ENCODE measurements at places on chromosomes 3 and 15. TPM values are rescaled to one million over a fixed set of nuclear protein-coding genes. Genes with fewer than 3 reads are reported as not detected.

The GNAT1 gene
- total RNA-seq, result not detected

The INAFM2 gene
- total RNA-seq, result 40.0 TPM

The GUCA1C gene
- total RNA-seq, result 0.81 TPM

The GPR171 gene
- total RNA-seq, result 0.32 TPM

The ALDH1A2 gene
- total RNA-seq, result 22.9 TPM

The NANOGP8 gene
- total RNA-seq, result not detected

The TPRG1 gene
- total RNA-seq, result 2.2 TPM

The TPRA1 gene
- total RNA-seq, result 17.3 TPM

The CPNE9 gene
- not detected for total RNA-seq

The TRAIP gene
- total RNA-seq, result 2.0 TPM

The RHOV gene
- total RNA-seq, result 0.13 TPM

DNA sequence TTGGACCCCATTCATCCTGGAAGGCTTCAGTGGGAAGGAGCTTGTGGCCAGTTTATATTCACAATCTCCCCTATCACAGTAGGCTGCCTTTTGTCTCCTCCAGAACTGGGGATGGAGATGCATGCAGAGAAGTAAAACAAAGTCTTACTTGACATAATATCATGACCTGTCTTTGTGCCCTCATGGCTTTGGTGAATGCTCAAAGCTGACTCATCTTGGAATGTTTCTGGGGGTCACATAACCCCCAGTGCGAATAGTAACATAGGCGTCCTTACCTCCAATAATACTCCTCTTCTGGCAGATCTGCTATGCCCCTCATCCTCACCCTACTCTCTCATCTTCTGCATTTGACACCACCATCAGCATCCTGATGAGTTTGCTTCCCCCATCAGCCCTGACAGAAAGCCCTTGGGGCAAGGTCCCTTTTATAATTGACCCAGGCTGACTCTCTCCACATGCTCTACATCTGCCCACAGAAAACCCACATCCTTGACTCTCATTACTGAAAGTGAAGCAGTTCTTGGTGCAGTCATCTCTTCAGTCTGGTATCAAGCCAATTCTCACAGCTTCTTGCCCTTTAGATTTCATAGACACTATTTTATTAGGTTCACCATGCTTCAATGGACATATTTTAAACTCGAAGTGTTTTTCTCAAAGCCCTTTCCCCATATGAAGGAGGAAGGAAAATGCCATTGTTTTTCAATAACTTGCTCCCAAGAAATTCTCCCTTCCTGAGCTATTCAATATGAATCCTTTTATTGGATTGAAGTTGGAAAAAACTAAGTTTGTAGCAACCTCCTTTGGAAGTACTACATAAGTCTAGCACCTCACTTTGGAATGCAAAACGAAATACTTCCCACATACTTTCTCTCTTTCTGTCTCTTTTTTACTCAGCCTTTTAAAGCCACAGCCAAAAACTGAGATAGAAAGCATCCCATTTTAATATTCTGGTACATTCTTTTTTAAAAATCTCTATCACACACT, 36.6 kb downstream of the OSTN start:
- no peak for DNase-seq

DNA sequence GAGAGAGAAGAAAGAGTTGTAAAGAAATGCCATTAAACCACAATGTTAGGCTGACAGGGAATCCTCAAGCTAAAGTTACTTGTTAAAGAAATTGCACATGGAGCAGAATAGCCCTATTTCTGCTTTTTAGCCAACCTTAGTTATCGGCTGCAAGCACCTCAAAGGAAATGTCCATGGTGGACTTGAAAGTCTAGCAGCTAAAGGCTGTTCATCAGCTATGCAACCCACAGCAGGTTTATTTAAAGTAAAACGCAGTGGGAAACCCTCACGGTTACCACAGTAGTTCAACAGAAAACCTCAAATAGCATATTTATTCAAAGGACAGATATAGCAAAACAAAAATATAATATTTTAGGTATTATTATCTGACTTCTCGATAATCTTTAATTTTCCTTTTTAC, 967.2 kb downstream of the IGSF11 start:
- no peak for DNase-seq

- no peak for DNase-seq
These were observed 38.8 kb upstream of the BCL2L10 start for GRCh38 chr15:52151353-52151752.

- no peak for DNase-seq
These were observed 13.2 kb downstream of the MEIS2 start for GRCh38 chr15:37087131-37087588.

- DNase-seq, result peak; percentile 86
These were observed 1.5 kb downstream of the DLL4 start for GRCh38 chr15:40930430-40931299.

DNA sequence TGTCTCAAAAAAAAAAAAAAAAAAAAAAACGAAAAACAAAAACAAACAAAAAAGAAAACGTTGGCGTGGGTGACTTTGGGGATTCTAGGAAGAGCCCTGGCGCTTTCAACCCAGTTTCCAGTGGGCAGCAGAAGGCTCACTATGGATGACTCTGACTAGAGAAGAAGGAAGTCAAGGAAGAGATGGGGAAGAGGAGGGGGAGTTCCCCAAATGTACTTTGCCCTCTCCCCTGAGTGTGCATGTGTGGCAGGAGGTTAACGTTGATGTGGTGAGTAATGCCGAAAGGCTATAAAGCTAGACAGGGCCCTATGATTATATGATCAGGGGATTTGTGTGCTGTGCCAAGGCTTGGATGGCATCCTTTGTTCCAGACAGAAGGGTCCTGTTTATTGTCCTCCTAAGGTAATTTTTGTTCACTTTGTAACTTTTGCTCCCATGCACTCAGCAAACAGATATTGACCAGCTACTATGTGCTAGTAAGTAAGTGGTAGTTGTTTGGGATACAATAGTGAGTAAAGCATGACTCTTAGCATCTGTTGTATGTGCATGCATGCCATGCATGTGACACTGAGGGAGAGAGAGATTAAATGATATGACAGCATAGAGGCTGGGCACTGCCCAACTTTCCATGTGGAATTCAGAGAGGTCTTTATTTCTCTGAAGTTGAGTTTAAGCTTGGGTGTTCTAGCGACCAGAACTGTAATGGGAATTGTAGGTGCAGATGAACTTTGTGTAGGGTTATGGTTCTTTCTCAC, 750 bp upstream of the HHLA2 start:
- no peak for DNase-seq

DNA sequence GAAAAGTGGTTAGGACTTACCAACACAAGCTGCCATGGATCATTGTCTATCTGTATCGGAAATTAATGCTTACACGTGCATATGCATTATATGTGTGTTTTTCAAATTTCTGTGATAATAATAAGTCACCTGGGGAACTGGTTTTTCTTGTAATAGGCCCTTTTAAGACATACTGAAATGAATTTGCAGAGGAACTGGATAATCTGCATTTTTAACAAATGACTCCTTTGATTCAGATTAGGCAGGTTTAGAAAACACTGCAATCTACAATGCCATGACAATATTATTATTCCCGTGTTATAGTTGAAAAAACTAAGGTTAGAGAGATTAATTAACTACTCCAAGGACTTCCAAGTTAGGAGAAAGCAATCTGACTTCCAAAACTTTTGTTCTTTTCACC, 23.4 kb downstream of the STRIT1 start:
- no peak for DNase-seq

GRCh38 chr3:27718459-27718858, 3.7 kb downstream of the EOMES start:
- no peak for DNase-seq

- DNase-seq, result no peak
These were observed 175.8 kb downstream of the FOXB1 start for GRCh38 chr15:60179786-60180391.

DNA sequence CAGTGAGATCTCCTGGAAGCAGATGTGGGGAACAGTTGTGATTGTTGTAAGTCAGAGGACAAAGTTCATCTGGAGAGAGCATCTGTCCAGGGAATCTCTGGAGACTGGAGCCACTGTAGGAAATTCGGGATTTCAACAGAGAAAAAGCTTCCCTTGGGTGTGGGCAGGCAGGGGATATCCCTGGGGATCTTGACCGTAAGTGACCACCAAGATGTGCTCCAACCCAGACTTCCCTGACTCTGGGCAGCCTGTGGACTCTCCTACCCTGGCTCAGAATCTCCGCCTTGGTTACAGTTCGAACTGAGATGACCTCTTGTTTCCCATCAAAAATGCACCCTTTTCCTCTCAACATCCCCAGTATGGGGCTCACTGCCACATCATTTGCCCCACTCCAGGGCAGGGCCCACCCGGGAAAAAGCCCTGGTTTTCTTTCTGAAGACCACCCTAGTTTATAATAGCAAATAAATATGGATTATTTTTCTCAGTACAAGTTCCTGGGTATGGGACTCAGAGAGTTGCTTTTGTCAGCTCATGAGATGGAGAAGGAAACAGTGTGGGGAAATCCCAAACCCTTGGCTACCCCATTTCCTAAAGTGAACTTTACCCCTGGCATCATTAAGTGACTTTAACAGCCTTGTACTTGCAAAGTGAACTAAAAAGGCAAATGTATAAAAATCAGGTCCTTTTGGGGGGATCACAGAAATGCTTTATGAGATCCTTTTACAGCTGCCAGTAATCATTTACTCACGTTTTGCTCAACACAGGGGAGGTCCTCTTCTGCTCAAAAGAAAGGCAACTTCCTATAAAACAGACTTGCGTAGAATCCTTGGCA, 89.9 kb downstream of the CCNL1 start:
- no peak for DNase-seq

- no peak for DNase-seq
These were observed 182.8 kb downstream of the CD47 start for GRCh38 chr3:107907996-107908395.

GRCh38 chr3:69695933-69696332, 43.3 kb upstream of the MITF start:
- no peak for DNase-seq

DNA sequence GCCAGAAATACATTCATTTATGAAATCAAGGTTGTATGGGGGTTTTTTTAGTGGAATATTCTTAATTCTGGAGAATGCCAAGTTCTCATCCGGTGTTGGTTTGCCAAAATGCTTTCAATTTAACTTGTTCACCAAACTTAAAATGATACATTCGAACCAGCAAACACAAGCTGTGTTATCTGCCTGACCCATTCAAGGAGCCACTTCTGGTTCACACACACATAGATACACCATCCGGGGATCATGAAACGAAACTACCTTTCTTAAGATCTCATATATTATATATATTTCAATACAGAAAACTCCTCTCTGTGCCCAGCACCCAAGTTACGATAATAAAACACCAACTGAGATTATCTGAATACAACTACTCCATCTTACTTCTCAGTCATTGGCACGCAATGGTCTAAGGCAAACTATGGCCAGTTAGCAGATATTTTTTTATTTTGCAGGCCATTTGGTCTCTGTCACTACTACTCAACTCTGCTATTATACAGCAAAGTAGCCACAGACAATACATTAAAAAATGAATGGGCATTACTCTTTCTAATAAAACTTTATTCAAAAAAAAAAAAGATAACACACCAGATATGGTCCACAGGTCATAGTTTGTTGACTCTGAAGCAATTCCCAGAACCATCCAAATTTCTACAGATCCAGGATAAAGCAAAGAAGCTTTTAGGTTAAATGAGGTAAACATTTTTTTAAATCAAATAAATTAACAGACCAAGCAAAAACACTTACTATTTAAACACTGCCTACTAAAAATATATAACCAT, 89.6 kb downstream of the TBL1XR1 start:
- no peak for DNase-seq

GRCh38 chr3:71251156-71251775, 332.3 kb downstream of the FOXP1 start:
- no peak for DNase-seq

DNA sequence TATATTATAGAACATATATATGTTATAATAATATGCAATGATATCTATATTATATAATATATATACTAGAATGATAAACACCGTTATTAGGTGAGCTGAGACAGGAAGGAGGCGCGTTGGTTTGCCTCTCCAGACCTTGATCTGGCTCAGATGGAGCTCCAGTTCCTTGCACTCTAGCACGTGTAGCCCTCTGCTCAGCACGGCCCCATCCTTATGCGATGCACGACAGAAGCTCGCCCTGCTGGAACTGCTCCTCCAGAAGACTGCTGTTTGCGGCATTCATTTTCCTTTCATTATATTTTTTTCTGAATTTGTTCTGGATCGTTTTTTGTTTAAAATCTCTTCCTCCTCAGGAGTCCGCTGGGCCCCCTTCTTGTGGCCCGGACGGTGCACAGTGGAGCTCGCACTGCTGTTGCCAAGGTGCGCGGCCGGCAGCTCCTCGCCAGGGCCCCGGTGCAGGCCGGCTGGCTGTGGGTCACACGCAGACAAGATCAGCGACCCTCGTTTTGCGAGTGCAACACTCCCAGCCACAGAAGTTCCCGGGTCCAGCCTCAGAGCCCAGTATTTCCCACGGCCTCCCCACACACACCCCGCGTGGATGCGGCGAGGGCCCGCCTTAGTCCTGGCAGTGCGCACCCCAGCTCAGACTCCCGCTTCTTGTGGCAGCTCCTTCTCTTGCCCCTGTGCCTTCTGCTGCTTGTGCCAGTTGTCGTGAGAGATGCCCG, 112.2 kb downstream of the CHL1 start:
- no peak for DNase-seq

GRCh38 chr3:19467761-19468160, 319.5 kb downstream of the KCNH8 start:
- DNase-seq, result no peak

GRCh38 chr3:135076341-135076740, 281.3 kb downstream of the EPHB1 start:
- no peak for DNase-seq

GRCh38 chr3:71641674-71642073, 58.1 kb upstream of the FOXP1 start:
- no peak for DNase-seq

GRCh38 chr3:78519281-78519680, 1248.5 kb downstream of the ROBO1 start:
- DNase-seq, result no peak

GRCh38 chr3:16528106-16528505, 14.6 kb upstream of the RFTN1 start:
- DNase-seq, result no peak

DNA sequence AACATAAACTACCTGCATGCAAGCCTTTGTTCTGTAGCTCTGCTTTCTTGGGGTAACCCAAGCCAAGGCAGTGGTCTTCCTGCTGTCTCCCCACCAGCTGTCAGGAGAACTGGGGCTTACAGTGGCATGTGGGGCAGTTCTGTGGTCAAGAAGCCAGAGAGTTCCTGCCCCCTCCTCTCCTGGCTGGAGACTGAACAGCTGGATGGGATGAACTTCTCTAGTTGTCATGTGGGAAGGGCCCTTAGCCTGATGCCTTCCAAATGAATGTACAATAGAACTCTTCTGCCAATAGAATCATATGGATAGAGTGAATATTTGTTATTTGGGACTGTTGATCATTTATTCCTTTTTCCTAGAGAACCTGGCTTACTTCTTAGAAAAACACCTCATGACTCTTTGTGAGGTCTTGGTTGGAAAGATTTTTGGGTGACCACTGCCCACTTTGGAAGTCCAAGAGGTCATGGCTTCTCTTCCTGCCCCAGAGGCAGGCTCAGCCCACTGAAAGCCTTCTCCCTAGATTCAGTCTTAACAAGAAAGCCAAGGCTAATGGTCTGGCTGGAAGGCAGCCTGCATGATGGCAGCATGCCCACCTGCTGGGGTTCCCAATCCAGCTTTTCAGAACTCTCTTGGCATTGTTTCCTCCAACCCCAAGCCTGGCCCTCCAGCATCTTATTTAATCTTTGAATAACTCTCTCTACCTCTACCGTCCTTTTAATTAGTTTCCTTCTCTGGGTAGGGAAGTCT, 462.9 kb upstream of the PROK2 start:
- no peak for DNase-seq

All from cardiac septum (tissue), 1 donor.